GM23338 (cell line): ENCODE measurements at places on chromosomes 16 and 17. TPM values are rescaled to one million over a fixed set of nuclear protein-coding genes. Genes with fewer than 3 reads are reported as not detected.

DNAI2 gene
- not detected in 2 replicates for total RNA-seq

OSGIN1 gene
- 0.89 and 1.6 TPM in 2 replicates for total RNA-seq

DNA sequence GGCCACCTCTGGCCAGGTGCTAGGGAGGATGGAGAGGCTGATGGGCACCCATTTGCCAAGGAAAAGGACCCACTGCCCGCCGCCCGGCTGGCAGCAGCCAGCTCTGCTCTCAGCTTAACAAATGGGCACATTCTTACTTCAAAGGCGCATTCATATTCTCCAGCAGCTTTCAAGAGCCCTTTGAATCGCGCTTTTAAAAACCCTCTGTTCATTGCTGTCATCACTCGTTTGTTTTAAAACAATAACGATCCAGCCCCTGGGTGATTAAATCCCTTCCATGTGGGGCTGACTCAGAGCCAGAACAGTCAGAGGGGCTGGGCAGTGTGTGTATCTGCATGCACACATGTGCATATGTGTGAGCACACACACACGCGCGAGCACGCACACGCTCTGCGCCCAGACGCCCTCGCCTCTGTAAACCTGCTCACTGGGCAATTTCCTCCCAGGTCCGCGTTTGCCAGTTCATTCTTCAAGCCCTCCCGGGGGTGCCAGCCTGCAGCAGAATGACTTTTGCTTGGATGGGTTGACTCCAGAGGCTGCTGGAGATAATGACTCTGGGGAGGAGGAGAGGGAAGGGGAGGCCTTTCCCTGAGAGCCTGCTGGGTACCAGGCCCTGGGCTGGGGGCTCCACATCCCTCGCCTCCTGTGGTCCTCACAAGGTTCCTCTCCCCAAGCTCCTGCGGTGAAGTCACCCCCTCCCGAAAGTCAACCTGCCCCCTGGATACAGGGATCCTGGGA, 133.1 kb downstream of the SDK2 start:
- DNase-seq = no peak
- no peaks in the 10 kb centered on the region for H3K4me1 ChIP-seq
- no peaks in the 10 kb centered on the region for H3K27me3 ChIP-seq
- H3K36me3 ChIP-seq = no peaks in the 10 kb centered on the region
- no peak overlapping the region for H3K4me3 ChIP-seq

DNA sequence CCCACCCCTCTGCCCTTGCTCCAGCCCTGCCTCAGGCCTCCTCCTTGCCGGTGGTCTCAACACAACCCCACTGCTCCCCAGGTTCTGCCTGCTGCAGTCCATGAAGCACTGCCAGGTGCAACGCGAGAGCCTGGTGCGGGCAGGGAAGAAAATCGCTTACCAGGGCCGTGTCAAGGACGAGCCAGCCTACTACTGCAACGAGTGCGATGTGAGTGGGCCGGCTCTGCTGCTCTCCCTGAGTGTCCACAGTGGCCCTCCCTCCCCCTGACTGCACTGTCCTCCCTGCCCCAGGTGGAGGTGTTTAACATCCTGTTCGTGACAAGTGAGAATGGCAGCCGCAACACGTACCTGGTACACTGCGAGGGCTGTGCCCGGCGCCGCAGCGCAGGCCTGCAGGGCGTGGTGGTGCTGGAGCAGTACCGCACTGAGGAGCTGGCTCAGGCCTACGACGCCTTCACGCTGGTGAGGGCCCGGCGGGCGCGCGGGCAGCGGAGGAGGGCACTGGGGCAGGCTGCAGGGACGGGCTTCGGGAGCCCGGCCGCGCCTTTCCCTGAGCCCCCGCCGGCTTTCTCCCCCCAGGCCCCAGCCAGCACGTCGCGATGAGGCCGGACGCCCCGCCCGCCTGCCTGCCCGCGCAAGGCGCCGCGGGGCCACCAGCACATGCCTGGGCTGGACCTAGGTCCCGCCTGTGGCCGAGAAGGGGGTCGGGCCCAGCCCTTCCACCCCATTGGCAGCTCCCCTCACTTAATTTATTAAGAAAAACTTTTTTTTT, 1.8 kb upstream of the TMEM88 start:
- peaks cover 38% of the 10 kb centered on the region for H3K4me1 ChIP-seq
- peaks cover 80% of the 10 kb centered on the region for H3K27me3 ChIP-seq
- H3K27ac ChIP-seq = no peak overlapping the region
- no peaks in the 10 kb centered on the region; the same call in 1 of the 2 replicates for H3K36me3 ChIP-seq
